ENCODE measurements at places on chromosomes 11 and 22.

GRCh38 chr11:125163431-125164063 is 1.0 kb upstream of the PKNOX2 start:
- DNase-seq = no peak

GRCh38 chr11:118929501-118930093 is 3.9 kb upstream of the BCL9L start:
- DNase-seq = no peak

DNA sequence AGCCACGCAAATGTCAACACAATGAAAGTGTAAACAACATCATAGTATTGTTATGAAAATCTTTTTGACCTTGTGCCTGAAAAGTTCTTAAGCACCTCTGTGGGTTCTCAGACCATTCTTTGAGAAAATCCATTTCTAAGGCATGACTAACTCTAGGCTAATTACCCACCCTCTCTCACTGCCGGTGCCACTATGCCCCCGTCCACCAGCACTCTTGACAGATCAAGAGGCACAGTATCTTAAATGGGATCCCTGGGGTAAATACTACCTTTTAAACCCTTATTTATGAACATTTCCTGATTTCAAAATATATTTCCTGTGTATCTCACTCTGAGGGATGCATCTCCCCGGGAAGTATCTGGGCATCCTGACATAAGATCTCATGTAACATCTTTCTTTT is 607.5 kb downstream of the METTL15 start:
- no peak for DNase-seq

DNA sequence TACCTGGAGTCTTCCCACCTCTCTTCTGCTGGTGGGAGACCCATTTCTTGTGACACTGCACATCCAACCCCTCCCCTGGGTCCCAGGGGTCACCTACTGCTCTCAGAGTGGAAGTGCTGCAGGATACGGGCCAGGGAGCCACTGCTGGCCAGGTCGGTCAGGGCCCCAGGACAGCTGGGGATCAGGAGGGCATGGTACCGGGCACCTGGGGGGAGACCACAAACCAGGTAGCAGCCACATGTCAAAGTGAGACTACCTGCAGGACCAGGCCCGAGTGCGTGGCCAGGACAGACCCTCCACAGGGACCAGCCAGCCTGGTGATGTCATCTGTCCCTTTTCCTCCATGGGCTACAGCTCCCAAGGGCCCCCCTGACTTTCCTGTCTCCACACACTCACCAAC is 3.9 kb downstream of the GATD1 start:
- no peak for DNase-seq

GRCh38 chr11:116928102-116928777 is 90.8 kb upstream of the APOA1 start:
- no peak for DNase-seq

DNA sequence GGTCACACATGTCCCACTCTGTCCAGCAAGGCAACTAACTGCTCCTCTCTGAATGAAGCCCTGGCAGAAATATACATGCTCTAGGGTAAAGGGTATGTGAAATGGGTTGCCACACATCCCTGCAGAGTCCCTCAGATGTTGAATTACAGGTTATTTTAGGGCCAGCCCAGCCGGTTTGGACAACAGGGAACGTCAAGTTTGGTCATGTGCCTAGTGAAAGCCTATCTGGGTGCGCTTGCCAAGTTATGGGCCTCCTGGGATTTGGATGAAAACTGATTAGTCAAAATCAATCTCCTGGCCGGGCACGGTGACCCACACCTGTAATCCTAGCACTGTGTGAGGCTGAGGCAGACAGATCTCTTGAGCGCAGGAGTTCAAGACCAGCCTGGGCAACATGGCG is 10.4 kb downstream of the AP1B1 start:
- no peak for DNase-seq

DNA sequence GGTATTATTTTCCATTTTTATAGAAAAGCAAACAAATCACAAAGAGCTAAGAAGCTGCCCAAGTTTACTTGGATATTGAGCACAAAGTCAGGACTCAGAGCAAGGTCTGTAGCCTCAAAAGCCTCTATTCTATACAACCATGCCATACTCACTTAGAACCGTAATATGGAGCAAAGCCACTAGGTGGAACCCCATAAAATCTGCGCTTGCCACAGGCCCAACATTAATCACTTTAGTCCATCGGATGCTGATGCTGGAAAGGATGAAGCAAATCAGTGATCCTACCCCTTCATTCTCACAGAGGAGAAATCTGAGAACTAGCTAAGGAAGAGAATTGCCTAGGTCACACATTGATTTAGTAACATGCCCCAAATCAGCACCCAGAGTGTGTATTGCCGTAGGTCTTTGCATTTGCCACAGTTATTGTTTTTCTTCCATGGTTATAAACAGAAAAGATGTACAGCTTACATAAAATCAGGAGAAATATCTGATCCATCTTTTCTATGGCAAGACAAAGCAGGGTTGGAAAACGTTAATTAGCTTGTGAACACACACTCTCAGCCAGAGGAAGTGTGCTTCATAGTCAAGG is 56.7 kb upstream of the RAB38 start:
- no peak for DNase-seq

GRCh38 chr11:67463680-67464410 is 5.2 kb downstream of the TMEM134 start:
- no peak for DNase-seq

DNA sequence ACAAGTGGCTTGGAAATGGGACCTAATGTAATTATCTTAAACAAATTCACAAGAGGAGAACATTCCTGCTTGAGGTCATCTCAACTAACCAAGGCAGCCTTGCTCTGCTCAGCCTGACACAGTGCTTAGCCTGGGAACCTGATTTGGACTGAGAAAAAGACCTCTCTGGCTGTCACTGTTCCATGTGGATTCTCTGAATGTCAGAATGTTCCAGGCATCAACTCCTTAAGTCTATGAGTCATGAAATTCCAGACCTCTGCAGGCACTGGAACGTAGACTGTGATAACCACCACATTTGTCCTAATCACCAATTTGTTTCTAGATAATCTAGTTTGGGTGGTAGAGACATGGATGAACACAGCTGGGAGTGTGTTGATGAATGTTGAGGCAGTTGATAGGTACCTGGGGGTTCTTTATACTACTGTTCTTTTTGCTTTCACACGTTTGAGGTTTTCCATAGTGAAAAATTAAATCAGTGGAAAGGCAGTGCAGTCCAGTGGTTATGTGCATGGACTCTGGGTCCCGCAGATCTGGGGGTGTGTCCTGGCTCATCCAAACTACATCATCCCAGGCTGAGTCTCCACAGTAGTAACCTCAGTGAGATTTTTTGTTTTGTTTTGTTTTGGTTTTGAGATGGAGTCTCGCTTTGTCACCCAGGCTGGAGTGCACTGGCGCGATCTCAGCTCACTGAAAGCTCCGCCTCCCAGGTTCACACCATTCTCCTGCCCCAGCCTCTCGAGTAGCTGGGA is 269.6 kb downstream of the MN1 start:
- DNase-seq = no peak

- DNase-seq = no peak
Observed at GRCh38 chr11:33157103-33158027, 3.9 kb downstream of the CSTF3 start.

DNA sequence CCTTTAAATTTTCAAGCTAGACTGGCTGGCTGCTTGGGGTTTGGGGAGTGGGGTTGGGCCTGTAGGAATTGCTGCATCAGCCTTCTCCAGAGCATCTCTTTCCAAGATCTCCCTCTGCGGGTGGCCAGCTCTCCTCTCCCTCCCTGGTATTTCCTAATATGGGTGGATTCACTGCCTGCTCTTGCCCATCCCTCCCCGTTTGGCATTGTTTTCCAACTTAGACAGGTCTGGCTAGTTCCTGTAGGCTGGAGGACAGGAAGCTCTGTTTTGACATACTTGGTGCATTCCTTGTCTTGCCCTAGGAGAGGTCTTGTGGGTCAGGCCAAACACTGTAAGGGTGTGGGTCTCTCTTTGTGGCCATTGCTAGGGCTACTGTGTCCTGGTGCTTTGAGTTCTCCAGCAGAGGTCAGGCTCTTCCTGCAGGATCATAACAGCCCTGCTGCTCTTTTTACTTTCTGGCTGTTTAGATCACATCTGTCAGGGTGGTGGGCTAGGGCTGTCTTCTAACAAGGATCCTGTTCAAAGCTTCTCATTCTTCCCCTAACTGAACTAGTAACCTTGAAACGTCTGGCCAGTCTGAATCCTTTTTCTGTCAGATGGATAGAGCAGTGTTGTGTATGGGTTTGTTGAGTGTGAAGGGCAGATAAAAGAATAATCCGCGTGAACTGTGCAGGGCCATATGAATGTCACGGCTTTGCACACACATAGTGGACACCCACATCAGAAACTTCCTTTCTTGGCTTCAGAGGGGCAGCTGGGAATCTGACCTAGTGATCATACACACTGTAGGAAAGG is 18.3 kb upstream of the MICALL1 start:
- no peak for DNase-seq

DNA sequence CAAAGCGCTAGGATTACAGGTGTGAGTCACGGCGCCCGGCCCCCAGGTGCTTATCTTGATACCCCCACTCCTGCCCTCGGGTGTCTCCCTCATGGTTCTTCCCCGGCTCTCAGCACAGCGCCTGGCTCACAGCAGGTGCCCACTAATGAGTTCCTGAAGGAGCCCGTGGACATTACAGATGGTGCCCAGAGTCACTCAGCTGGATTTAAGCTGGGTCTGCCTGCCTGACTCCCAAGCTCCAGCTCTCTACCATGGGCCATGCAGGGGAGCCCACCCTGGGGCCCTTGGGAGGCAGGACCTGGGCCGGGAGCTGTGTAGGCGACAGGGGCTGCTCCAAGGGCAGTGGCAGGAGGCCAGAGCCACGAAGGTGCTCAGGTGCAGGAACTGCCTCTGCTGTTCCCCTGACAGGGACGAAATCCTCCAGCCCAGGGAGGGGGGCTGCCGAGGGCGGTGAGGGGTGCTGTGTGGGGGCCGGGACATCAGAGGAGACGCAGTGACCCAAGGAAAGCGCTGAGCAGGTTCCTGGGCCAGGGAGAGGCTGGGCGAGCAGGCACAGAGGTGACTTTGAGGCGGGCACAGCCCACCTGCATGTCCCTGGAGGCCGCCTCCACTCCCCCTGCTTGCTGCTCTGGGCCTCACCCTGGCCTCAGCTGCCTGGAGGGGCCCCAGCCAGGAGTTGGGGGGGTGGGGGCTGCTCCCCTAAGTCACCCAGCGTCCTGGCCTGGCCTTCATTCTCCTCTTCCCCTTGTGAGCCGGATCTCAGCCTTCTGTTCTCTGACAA is 14.6 kb upstream of the FLRT1 start:
- DNase-seq = no peak

- DNase-seq = no peak
Observed at GRCh38 chr22:28934026-28934425, 50.7 kb downstream of the ZNRF3 start.

DNA sequence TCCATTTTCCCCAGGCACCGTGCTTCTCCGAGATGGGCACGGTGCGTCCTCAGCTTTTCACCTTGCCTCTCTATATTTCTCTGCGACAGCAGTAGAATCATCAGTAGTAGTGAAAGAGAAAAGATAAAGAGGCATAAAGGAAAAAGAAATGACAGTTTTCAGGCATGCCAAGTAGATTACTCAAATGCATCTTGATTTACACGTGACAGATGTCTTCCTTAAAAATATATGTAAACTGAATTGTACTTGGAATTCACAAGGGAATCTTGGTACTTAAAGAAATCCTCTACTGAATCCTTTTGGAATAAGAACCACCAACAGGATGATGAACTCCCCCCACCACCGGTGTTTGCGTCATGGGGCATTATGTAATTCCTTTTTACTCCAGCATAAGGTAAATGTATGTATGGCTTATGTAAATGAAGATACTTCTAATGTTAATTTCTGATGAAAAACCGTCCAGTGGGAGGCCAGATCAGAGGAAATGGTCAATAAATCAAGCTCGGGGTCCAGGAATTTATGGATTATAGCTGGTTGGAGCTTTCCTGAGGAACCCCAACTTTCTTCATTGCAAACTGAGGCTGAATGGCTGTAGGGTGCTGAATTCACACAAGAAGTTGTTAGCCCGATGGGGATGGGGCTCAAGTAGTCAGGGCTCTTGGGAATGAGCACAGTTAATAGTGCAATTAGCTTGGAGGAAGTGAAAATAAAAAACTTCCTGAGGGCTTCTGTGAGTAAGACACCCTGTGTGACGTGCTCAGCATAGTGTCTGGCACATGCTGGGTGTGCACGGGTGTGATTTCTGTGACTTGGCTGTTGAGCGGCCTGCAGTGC is 630.4 kb downstream of the OPCML start:
- DNase-seq = no peak

- no peak for DNase-seq
Observed at GRCh38 chr11:116853461-116854073, 16.1 kb upstream of the APOA1 start.

- no peak for DNase-seq
Observed at GRCh38 chr22:24335496-24335895, 64.9 kb downstream of the SPECC1L start.

- no peak for DNase-seq
Observed at GRCh38 chr11:15062599-15062998, 10.8 kb upstream of the CALCB start.

DNA sequence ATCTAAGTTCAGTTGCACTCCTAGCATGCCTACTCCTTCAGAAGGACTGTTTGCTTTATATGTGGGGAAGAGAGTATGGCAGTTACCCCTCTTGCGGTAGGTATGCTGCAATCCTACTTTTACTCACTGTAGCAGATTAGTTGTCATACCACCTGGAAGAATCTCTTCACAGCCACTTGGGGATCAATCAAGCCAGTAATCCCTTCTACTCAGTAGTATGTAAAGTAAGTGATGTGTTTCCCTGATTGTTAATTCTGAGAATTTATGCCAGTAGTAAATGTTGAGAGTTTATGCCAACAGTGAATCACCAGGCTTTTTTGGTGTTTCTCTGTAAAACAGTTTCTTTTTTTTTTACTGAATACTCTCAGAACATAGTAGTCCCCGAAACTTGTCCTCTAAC is 34.4 kb downstream of the PRMT3 start:
- DNase-seq = no peak

DNA sequence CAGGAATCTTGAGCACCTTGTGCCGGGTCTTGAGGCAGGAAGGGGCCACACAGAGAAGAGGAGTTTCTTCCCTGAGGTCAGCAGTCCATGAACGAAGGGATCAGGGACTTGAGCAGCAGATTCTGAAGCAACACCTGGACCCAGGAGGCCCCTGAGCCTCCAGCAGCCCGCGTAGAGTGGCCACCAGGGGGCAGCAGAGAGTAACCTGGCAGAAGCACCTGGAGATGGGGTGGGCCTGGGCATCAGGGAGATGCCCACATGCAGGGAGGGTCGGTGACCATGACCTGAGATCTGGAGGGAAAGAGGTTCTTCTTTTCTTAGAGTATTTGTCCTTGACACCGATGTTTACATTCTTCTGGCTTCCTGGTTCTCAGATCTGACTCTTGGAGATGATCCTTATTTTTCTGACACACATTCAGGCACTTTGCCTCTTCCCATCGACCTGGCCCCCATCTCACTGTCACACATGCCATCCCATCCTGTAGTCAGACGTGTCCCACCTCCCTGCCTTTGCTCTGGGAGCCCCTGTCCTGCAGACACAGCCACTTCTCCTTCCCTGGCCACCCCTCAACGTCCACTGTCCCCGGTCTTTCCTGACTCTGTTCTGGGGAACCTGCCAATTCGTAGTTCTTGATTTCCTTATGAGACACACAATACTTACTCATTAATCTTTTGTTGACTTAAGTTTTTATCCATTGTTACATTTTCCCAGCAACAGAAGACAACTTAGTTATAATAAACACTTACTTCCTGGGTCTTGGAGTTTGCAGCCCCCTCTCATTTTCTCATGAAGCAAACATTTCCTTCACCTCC is 66.5 kb downstream of the GGTLC2 start:
- DNase-seq = no peak

GRCh38 chr11:125425601-125426000 is 70.5 kb downstream of the FEZ1 start:
- no peak for DNase-seq

GRCh38 chr11:63986932-63987513 is 785 bp downstream of the OTUB1 start:
- DNase-seq = no peak

- no peak for DNase-seq
Observed at GRCh38 chr11:83692675-83693074, 406.5 kb upstream of the CCDC90B start.

Measured in NCI-H1436 treated with DMSO at 0.1 percent for 48 hours (cell line).